Activated CD4-positive, CD25-positive, alpha-beta regulatory T cell treated with anti-CD3 and anti-CD28 coated beads, Interleukin-2, amount 50 U/mL, for 24 hours (primary cell): ENCODE measurements at places on chromosomes 2 and 18.

DNA sequence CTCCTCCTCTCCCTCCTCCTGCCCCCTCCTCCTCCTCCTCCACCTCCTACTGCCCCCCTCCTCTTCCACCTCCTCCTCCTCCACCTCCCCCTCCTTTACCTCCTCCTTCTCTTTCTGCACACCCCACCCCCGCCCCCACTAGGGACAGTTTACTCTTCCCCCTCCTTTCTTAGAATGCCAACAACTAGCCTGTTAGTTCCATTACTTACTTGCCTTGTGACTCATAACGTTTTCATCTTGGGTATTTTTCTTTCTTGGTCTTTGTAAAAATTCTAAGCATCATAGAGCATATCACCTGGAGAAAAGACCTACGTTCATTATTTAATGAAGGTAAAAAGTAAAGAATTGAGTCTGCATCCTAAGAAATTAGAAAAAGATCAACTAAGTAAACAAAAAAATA lies 165.3 kb downstream of the NEDD4L start:
- ATAC-seq = no peak

DNA sequence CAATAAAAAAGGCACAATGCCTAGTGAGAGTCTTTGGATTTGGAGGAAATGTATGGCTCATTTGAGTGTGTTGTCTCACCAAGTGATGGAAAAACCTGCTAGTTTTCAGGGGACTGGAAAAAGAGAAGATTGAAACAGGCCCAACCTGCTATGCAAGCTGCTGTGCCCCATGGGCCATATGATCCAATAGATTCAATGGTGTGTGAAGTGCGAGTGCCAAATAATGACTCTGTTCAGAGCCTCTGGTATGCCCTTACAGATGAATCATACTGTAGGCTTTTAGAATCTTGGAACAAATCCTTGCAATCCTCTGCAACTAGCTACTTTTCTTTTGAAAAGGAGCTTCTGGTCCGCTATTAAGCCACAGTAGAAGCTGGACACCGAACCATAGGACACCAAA lies 529.8 kb upstream of the CNTNAP5 start:
- ATAC-seq = no peak

GRCh38 chr2:1550658-1551316 lies 137.5 kb downstream of the TPO start:
- ATAC-seq = peak; percentile 61

DNA sequence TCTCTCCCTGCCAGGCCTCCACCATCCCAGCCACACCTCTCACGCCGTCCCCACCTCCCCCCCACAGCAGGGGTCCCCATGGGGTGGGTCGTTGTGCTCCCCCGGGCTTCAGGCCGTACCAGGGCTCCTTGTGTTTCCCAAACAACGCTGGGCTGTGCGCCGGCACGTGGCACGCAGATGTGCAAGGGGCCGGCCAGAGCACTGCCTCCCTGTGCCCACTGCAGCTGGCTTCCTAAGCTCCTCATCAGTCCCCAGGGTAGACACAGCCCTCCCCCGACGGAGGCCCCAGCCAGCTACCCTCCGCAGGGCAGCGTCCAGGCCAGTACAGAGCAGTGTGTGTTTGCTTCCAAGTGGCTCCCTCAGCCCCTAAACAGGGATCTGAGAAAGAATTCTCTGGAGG lies 34.0 kb downstream of the BIN1 start:
- no peak for ATAC-seq

DNA sequence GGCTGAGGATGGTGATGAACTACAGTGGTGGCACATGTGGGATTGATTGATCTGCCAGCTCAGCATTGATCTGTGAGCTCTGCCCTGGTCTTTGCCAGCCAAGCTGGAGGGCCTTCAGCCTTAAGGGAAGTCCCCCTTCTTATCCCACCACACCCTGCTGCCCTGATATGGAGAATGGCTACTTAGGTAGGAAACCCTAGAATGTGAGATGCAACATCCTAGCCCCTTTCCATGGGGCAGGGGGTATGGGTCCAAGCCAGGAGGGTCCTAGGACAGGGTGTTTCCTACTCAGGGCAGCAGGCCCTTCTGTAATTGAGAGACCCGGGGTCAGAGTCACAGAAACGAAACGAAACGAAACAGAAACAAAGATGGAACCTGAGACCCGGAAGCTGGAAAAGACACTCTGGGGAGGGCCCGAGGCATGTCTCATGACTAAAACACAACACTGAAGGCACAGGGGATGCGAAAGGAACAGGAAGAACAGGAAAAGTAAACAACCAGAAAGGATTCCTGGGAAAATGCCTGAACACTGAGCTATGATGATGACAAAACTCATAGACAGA lies 16.9 kb upstream of the SULT1C2 start:
- ATAC-seq = no peak

DNA sequence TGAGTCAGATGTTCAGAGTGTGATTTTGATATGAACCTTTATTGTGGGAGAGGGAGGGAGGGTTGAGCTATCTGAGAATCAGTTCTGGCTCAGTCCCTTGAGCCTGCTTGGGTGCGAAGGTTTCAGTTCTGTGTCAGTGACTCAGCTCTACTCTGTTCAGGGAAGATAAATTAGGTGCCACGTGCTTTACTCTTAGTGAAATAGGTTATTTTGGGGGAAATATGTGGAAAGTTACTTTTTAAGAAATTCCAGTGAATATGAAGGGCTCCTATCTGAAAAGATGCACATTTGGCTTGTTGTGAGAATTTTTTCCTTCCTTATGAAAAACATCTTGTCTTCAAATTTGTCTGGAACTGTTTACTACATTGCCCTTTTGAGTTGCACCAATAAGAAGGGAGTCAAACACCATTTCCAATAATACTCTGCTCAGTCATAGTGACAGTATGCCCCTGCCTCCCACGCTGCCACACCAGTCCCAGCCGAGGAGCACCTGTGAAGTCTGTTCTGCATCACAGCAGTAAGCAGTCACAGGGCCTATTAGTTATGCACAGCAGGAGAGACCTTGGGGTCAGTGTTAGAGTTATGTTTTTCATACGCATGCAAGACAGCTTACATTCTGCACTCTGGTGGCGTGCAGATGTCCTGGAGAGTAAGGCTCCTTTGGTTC lies 32.8 kb upstream of the DNAH7 start:
- peak; percentile 91 for ATAC-seq

GRCh38 chr2:199956062-199956380 lies 639 bp downstream of the MAIP1 start:
- ATAC-seq = no peak

DNA sequence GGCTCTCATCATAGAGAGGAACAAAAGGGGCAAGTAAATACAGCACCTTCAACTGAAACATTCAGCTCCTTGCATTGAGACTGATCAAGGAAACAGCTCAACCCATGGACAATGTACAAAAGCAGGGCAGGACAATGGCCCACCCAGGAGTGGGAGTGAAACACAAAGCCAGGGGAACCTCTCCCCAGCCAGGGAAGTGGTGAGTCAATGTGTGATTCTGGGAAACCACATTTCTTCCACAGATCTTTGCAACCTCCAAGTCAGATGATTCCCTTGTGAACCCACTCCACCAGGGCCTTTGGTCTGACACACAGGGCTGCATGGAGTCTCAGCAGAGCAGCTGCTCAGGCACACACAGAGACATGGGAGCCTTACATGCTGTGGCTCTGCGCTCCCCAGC lies 294.5 kb downstream of the NR4A2 start:
- no peak for ATAC-seq

DNA sequence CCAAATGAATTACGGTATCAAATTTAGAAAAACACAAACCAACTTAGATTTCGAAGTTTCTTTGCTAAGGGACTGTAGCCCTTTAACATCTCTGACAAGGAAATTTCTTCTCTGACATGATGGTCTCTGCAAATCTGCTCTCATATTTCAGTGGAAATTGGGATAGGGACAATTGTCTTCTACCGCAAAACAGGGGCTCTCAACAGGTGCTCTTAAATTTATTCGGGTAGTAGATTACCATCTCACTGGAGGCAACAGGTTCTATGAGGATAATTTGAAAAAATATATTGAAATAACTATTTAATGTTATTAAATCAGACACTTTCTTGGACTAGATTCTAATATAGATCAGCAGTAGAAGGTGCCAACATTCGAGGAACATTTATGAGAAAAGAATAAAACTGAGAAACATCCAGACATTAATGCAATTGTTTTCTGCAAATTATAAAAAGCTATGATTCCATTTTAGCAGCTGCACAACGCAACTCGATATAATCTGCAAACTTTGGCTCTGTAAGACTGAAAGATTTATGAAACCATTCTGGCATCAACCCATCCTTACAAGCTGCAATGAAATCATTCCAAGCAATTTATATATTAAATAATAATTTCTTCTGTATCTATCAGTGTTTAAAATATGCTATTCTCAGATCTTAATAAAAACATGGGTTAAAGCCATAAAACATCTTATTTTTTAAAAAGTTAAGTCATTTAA lies 10.0 kb upstream of the BCL2 start:
- no peak for ATAC-seq

GRCh38 chr2:62803961-62804360 lies 98.4 kb downstream of the EHBP1 start:
- no peak for ATAC-seq

DNA sequence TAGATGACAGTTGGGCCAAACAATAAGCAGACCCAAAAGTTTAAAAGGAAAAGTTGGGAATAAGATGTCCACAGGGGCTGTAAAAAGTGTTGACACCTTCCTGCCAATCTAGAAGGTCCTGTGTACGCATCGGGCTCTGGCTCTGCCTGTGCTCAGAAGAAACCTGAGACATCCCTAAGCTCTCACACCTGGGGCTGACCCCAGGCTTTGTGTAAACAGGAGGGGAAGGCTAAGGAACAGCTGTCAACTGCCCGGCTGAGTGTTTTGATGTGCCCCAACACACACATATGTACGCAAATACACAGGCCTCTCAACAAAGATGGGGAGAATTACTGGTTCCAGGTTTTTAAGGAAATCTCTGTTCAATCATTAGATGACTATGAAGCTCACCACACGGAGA lies 59.5 kb downstream of the TMEM131 start:
- no peak for ATAC-seq

DNA sequence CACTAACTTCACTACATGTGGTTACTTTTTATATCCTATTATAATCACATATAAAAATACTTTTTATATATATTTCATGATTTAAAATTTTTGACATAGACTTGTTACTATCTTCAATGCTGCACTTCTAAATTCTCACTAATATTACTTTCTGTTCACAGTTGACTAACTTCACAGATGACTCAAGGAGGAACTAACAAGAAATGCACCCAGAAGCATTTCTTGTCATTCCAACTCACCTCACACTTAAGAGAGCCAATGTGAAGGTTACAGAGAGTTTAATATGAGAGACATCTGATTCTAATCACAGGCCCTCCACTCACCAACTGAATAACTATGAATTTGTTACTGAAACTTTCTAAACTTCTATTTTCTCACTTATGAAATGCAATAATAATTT lies 399.8 kb upstream of the SLC8A1 start:
- ATAC-seq = no peak

GRCh38 chr2:85368921-85369320 lies 14.4 kb downstream of the ELMOD3 start:
- no peak for ATAC-seq

GRCh38 chr2:70921839-70922234 lies 13.9 kb upstream of the ATP6V1B1 start:
- ATAC-seq = no peak

DNA sequence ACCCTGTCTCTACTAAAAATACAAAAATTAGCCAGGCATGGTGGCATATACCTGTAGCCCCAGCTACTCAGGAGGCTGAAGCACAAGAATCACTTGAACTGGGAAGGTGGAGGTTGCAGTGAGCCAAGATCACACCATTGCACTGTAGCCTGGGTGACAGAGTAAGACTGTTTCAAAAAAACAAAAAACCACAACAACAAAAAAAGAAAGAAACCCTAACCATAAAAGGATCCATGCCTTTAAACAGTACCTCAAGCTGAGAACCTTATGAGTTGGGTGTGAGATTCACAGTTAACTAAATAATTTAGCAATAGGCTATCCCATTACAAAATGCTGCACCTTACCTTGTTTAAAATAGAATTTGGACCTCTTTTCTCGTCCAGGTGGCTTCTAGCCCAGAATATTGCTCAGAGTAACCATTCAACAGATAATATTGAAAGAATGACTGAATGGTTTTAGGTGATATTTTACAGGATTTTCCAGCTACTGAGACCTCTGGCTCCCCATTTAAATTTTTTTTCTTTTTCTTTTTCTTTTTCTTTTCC lies 6.4 kb downstream of the DPYSL5 start:
- ATAC-seq = no peak

DNA sequence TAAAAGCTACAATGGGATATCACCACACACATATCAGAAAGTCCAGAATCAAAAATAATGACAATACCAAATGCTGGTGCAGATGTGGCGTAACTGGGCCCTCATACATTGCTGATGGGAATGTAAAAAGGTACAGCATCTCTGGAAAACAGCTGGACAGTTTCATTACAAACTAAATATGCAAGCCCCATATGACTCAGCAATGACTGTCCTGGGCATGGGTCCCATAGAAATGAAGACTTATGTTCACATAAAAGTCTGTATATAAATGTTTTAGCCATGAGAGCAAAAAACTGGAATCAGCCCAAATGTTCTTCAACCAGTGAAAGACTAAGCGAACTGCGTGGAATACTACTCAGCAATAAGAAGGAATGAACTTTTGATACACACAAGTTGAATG lies 56.7 kb downstream of the ALPK2 start:
- no peak for ATAC-seq

DNA sequence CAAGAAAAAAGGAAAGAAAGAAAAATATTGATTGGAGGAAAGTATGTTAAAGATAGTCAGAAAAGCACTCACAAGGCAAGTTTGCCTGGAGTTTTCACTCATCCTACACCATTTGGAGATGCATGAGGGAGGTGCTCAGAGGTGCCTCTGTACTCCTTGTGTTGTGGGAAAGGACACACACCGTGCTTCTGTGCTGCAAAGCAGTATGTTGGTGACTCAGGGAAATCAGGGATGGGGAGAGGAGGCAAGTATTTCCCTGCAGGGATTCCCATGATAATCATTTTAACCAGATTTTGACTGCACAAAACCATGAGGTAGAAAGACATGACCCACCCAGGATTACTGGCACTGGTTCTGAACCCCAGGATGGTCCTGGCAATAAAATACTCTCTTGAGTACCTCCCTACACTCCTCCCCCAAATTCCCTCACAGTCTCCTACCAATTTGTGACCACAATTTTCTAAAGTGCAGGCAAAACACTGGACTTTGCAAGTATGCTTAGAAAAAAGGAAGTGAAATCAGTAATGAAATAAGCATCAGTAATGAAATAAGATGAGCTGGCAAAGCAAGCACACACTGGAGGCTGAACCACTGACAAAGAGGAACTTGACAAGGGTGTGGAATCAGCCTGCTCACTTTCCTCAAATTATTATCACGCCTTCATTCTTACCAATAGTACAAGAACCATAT lies 155.5 kb upstream of the ACVR2A start:
- no peak for ATAC-seq

GRCh38 chr2:194954218-194954617 lies 702.8 kb upstream of the SLC39A10 start:
- ATAC-seq = no peak

DNA sequence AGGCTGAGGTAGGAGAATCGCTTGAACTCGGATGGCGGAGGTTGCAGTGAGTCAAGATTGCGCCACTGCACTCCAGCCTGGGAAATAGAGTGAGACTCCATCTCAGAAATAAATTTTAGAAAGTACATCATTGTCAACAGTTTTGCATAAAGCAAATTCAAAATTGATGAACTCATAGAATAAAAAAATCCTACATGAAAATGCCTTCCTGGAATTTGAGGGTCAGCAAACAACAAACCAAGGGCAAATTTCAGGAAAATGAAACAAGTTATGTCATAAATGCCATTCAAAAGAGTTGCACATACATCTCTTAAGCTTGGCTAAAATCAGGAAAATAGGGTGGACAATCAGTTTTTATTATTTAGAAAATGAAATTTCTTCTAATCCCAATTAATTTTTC lies 45.1 kb downstream of the COL5A2 start:
- no peak for ATAC-seq
